Effector memory CD4-positive, alpha-beta T cell (primary cell): ENCODE measurements at places on chromosomes 4 and X.

- no peak for DNase-seq
Observed at GRCh38 chrX:123357941-123358340, 173.9 kb downstream of the GRIA3 start.

GRCh38 chr4:1036976-1037810 is 25.8 kb downstream of the FGFRL1 start:
- DNase-seq: no peak

DNA sequence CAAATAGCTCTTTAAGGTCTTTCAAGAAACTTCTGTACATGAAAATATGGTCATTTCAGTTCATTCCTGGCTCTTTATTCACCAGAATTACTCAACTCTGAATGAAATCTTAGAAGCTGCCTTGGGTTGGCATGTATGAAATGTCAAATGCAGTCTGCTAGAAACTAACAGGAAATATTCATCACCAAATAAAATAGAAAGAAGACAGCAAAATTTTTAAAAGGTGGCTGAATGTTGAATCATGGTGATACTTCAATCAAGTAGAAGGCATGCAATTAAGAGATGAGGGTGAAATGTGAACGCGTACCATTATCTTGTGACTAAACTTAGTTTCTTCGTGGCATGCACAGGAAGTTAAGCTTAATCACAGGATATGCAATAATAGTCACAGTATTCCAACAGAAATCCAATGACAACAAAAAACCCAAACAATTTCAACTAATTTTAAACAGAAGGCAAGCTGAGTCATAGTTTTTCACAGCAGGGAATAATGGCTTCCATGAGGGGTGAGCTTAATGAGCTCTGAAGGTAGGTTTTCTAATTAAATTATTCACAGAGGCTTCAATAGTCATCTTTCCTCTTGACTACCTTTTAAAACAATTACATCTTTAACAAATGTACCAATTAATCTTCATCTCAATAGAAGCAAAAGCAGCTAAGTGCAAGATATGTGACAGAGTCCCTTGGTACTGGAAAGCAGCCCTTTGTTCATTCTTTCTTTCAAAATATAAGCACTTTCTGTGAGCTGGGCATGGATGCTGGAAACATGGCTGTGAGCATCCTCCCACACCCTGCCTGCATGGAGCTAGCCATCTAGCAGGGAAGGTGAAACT is 44.5 kb downstream of the SCFD2 start:
- DNase-seq: no peak

DNA sequence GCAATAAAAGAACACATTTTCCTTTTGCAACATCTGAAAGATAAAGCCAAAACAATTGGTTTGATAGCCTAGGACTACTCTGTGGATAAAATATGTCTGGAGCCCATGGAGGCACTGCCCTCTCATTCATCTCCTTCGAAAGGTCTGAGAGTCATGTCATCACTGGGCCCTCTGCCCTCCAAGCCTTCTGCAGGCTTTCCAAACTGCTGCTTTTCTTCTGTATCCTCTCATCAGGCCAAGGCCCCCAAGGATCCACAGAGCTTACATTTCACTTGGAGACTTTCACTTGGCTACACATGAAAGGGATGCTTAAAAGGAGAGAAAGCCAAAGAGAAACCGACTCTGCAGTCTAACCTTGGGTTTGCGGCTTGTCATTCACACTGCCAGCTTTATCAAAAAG is 109.9 kb downstream of the SH3RF1 start:
- DNase-seq: no peak

- no peak for DNase-seq
Observed at GRCh38 chr4:182931691-182932345, 14.6 kb upstream of the DCTD start.

- no peak for DNase-seq
Observed at GRCh38 chr4:184163813-184164212, 53.9 kb downstream of the ENPP6 start.

- no peak for DNase-seq
Observed at GRCh38 chrX:679291-679979, 48.8 kb downstream of the SHOX start.

DNA sequence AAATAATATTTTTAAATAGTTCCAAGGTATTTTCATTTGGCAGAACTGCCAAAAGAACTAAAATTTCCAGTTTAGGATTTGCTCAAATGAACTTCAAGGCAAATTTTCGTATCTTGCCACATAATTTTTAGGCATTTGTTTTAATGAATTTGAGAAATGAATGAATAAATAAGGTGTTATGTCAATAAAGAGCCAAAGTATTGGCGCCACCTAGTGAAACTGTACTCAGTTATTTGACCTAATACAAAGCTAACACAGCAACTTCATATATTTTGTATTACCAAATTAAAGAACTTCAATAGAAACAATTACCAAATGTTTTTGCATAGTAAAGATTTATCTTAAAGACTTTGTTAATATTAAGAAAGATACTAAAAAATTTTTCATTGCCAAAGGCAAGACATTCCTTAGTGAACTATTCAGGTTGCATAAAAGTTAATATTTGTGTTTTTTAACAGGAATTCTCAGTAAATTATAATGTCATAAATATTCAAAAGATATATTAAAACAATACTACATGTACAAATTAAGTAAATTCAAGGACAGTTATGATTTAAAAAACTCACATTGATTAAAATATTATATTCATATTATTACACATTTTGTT is 50.3 kb downstream of the STPG2 start:
- DNase-seq: no peak

GRCh38 chrX:40835526-40835925 is 100.2 kb upstream of the MED14 start:
- DNase-seq: no peak

DNA sequence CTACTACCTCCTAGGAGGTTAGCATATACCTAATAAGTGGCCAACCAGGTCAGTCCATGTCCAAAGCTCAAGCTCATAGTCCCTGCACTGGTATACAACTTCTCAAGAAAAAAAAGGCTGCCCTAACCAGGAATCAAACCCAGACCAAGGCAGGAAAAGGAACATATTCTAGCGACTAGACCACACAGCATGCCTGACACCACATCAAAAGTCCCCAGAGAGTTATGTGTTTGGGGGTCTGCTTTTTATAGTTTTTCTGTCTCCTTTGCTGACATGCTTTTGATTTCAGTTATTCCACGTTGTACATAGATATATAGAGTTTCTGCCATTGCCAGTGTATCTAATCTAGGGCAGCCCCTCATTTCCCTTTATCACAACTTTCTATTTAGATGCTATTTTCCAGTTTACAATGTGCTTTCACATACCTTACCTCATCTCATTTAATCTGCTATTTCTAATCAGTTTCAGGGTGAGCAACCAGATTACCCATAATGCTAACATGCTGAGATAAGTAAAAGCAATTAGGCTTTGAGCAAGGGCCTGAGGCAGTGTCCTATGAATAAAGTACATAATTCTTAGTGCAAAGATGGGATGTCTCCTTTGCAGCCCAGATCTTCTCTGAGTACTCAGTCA is 17.8 kb downstream of the ARHGEF6 start:
- DNase-seq: no peak

DNA sequence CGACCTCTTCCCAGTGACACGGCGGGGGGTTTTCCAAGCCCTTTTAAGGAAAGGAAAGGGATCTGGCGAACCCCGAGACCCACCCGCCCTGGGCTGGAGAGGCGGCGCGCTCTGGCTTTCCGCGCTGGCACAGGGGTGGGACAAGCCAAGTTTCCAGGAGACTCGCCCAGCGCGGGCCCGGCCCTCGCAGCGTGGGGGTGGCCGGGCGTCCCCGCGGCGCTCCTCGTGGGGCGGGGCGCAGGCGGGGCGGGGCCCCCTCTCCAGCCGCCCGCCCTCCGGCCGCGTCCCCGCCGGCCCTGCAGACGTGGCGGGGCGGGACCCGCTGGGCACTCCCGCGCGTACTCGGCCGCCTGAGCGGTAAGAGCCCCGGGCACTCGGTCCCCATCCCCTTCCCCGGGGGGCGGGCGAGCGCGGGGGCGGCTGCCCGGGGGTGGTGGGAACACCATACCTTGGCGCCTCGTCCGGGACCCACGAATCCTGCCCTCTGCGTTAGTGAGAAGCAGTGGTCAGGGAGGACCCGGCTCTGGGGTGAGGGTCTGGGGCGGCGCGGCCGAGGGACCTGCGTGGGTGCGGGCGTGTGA is at the start of gene FAM114A1:
FAM114A1 (plus strand) TSS at position 329 of the 581 bp plus-strand sequence. CDS start 10,273 bp downstream, outside the sequence.
- DNase-seq: no peak

DNA sequence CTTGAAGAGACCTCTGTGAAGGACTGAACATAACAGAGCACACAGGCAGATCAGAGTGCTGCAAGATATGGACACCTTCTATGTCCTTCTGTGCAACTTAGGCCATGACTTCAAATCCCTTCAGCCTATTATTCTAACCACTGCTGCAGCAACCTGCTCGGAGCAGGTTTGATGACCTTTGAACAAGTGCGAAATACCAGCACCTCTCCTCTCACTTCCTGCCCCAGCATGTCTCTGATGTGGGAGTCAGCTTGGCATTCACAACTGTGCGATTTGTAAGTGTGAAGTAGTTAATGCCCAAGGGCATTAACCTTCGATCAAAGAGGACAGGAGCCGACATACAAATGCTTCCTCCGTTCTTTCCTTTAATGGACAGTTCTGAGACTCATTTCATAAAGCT is 1.6 kb upstream of the EXOC1 start:
- no peak for DNase-seq

DNA sequence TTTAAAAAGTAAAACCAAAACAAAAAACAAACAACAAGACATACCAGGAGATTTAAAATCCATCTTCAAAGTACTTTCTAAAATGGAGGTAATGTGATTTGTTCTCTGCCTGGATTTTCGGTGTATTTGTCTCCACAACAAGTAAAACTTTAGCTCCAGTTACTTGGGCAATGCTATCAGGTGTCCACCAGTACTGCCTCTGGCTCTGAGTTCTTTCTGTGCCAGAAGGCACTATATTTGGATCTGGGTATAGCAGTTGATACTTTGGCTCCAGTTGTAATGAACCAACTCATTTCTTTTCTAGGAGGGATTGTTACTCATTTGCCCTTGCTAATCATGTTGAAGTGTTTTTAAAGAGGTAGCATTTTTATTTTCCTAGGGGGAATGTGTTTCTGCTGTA is 9.5 kb upstream of the PDLIM5 start:
- DNase-seq: no peak

DNA sequence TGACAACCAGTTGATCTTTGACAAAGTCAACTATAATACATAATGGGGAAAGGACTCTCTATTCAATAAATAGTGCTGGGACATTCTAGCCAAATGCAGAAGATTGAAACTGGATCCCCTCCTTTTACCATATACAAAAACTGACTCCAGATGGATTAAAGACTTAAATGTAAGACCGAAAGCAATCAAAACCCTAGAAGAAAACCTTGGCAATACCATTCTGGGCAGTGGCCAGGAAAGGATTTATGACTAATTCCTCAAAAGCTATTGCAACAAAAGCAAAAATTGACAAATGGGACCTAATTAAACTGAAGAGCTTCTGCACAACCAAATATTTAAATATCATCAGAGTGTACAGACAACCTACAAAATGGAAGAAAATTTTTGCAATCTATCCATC is 185.1 kb downstream of the NPNT start:
- DNase-seq: no peak

DNA sequence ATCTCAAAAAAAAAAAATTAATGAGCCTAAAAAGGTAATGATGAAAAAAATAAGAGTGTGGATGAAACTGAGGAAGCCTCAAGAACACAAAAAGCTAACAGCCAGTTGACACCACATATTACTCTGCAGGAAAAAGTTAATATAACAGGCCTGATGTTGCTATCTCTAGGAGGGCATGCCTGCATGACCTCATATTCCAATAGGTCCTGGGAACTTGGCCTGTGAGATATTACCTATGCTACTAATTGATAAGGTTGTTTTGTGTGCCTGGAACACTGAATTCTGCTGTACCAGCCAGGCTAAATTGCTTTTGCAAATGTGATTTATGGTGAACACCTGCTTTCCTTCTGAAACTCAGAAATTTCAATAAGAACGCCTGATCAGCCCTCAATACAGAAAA is 15.9 kb downstream of the SLC9A7 start:
- DNase-seq: no peak

DNA sequence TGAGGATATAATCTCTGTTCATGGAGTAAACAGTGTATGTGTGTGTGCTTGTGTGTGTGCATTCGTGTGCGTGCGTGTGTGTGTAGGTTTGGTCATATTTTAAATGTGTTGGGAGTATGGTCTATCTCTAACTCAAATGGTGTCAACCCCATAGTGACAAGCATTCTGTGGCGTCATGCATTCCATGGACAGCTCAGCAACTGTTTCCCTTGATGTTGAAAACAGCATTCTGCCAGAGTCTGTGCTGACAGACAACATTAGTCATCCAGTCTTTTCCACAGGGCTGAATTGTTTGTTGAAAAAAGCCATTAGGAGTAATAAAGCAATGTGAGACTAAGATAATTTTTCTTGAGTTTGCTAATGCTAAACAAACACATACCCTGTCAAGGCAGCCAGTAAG is 706.6 kb downstream of the PCDH19 start:
- no peak for DNase-seq

GRCh38 chr4:80307183-80307735 is 28.3 kb upstream of the CFAP299 start:
- DNase-seq: no peak

- no peak for DNase-seq
Observed at GRCh38 chrX:7334253-7334935, 186.4 kb upstream of the PUDP start.

DNA sequence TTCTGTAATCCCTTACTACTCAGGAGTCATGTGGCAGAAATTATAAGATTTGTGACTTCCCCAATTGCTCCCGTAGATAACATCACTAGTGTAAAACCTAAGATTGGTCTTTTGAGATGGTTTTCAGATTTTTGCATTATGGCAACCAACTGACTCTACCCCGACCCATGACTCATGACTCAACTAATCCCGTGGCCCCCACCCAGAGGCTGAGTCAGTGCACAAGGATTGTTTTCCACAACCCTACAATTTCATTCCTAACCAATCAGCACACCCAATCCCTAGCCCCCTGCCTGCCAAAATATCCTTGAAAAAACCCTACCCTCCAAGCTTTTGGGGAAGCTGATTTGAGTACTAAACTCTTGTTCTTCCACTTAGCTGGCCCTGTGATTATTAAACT is 109.4 kb upstream of the FAM9C start:
- no peak for DNase-seq

DNA sequence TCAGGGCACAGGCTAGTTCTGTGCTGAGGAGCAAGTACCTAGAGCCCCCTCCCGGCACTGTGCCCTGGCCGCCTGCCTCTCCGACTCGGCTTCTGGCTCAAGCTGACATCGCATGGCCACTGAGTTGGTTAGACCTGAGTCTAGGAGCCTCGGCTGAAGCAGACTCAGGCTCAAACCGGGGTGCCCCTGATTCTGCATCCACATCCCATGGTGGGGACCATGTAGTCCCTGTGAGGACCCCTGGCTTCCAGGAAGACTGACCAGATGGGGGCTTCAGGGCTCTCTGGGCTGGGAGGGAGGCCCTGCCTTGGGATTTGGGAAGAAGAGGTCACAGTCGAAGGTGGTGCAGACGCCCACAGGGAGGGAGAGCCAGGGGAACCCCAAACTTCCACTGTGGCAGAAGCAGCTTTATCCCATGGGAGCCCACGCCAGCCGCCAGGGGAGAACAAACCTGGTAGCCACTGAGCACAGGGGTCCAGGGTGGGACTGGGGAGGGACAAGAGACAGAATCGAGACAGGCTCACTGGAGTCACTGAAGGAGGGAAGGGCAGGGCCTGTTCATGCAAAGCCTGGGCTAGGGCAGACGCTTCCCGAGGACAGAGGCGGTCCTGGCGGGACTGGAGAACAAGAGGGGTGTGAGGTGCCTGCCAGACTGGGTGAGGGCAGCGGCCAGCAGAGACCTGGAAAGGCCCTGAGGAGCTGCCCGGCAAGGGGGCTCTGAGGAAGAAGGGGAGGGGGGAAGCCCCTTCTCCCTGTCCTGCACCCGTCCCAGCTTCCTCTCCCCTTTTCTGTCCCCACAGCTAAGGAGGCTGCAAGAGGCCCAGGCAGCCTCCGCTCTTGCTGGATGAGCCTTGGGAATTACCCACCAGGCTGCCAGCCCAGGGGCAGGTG is 1.1 kb downstream of the PDE6B start:
- no peak for DNase-seq
